ENCODE measurements at places on chromosomes 7 and 10. TPM values are rescaled to one million over a fixed set of nuclear protein-coding genes. Genes with fewer than 3 reads are reported as not detected.

DNA sequence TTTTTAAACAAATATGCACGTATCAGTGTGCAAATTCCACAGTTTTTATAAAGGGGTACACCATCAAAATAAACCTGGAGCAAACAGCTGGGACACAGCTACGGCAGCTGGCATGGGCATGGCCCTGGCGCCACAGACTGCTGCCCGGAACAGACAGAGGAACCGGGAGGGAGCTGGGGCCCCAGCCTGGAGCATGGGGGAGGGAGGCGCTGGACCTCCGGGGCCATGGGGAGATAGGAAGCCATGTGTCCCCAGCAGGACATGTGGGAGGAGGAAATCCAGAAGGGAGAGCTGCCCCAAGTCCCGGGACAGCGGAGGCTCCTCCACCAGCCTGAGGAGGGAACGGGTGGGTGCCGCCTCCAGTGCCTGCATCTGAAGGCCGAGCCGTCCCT is 180.1 kb downstream of the MAD1L1 start:
- DNase-seq, result no peak

Gene CALHM1
- total RNA-seq, result not detected

DNA sequence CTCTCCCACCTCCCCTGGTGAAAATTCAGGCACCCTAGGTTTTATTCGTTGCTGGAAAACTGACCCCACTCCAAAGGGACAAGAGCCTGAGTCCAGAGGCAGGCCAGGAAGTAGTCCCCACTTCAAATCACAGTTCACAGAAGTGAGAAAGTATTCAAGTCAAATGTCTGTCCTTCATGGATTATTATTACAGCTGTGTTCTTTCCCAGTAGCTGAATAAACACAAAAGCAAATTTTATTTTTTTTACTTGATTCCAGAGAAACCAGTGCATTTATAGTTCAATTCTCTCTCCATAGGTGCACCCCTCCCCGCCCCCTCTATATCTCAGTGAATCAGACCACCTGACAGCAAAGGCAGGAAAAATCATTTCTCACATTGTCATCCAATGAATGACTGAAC is 113.8 kb upstream of the COL1A2 start:
- no peak for DNase-seq

GRCh38 chr10:76175533-76176165 is 744.2 kb downstream of the LRMDA start:
- DNase-seq, result no peak

- no peak for DNase-seq
Measured at GRCh38 chr7:139502226-139502625, 18.8 kb upstream of the KLRG2 start.

DNA sequence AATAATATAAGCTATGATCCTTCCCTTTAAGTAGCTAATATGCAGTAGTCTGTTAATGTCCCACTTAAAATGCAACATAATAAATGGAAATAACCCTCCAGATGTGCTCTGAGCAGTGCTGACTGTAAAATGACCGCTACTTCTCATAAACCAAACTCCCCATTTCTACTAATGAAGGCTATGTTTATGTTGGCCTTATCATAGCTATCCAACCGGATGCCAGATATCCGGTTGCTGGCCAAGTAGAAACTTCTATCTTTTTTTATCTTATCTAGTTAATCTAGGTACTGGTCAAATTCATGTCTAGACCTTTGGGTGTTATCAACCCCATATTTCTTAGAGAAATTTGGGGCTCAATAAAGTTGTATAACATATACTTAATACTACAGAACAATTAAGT is 56.6 kb downstream of the CHRM2 start:
- no peak for DNase-seq

Gene TMEM26
- 0.08 TPM for total RNA-seq

DNA sequence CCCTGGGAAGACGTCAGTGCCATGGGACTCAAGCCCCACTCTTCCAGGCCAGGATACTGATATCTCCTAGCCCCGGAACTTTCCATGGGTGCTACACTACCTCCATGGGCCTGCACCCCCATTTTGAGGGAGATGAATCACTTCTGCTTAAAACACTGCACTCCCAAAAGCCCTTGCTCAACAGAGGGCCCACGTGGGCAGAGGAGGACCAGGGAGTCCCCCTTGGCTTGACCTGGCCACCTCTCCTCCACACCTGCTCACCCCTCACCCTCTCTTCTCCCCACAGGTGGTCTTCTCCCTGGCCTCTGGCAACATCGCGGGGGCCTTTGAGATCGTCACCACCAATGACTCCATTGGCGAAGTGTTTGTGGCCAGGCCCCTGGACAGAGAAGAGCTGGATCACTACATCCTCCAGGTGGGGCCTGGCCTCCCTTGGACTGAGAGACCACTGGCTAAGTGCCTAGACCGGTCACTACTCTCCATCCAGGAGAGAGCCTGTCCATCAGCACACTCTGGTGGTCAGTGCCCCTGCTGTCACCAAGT is 19.9 kb upstream of the C10orf105 start:
- DNase-seq, result no peak

Measured in right atrium auricular region (tissue), 2 donors.